ENCODE measurements at places on chromosomes 7 and 10. TPM values are rescaled to one million over a fixed set of nuclear protein-coding genes. Genes with fewer than 3 reads are reported as not detected.

DNA sequence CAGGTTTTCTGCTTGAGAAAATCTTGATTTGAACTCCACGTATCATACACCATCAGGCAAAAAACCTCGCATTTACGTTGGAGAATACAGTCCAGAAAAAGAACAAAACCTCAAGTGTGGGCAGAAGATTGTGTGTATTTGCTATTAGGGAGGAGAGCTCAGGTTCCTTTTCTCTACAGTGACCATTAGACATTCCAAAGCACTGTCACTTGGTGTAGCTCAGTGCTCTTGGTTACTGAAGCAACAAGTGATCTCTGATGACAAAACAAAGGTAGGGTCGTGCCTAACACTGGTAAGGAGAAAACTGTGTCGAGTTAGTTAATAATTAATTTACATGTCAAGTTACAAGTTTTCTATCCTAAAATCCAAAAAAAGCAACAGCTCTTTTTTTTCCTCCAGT, 72.6 kb downstream of the C1GALT1 start:
- peak overlapping the region; percentile 38 for H3K27ac ChIP-seq
- no peak overlapping the region for H3K4me3 ChIP-seq
- no peaks in the 10 kb centered on the region for H3K27me3 ChIP-seq
- peaks cover 11% of the 10 kb centered on the region for H3K4me1 ChIP-seq

DNA sequence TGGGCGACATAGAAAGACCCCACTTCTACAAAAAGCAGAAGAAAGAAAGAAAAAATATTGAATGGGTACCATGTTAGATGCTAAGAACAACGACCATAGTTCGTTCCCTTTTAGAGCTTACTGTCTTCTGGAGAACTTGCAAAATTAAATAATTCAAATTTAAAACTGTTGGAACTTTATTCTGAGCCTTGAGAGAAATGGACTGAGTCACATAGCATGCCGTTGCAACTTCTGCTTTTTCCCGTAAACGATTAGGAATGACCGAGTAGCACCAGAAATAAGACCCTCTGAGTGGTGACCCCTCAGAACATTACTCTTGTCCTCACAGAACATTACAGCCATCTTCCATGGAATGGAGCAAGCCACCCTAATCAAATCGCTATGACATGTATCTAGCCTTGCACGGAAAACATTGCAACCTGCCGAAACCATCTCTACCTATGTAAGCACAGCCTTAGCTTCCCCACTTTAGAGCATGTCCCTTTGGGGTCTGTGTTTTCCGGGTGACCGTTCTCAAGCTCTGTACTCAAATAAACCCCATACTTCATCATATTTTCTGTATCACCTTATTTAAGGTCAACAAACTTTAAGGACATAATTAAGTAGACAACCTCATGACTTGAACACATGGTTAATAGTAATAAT, 179.1 kb downstream of the PRKCQ start:
- H3K36me3 ChIP-seq, result no peaks in the 10 kb centered on the region
- no peak for DNase-seq
- peak overlapping the region; percentile 59 for H3K4me3 ChIP-seq
- no peak overlapping the region for H3K27ac ChIP-seq
- peaks cover 5% of the 10 kb centered on the region for H3K4me1 ChIP-seq

DNA sequence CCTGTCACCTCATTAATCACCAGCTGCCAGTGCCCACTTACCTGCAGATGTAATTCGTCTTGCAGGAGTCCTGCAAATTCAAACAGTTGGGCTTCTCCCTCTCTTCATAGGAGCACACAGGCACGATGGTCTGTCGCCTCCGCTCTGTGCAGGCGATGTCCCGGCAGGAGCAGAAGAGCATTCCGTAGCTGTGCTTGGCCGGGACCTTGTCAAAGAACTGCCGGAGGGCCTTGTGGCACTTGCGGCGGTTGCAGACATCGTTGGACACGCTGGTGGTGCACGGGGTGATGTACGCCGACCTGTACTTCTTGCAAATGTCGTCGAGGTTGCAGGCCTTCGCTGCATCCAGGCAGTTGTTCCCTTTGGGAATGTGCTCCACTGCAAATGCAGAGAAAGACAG, 147.8 kb downstream of the GFRA1 start:
- no peak overlapping the region for H3K4me3 ChIP-seq
- no peaks in the 10 kb centered on the region for H3K36me3 ChIP-seq
- H3K27me3 ChIP-seq, result peaks cover 12% of the 10 kb centered on the region
- H3K27ac ChIP-seq, result no peak overlapping the region
- DNase-seq, result no peak
- H3K4me1 ChIP-seq, result no peaks in the 10 kb centered on the region

- no peak overlapping the region for H3K4me3 ChIP-seq
- no peaks in the 10 kb centered on the region for H3K27me3 ChIP-seq
- no peak for DNase-seq
Measured at GRCh38 chr10:31942435-31942834, 13.8 kb upstream of the ARHGAP12 start.

GRCh38 chr7:64655811-64656210, 10.1 kb upstream of the ZNF107 start:
- H3K27ac ChIP-seq, result no peak overlapping the region
- H3K36me3 ChIP-seq, result no peaks in the 10 kb centered on the region
- no peak for DNase-seq
- no peaks in the 10 kb centered on the region for H3K4me1 ChIP-seq
- H3K4me3 ChIP-seq, result no peak overlapping the region
- H3K27me3 ChIP-seq, result no peaks in the 10 kb centered on the region

DNA sequence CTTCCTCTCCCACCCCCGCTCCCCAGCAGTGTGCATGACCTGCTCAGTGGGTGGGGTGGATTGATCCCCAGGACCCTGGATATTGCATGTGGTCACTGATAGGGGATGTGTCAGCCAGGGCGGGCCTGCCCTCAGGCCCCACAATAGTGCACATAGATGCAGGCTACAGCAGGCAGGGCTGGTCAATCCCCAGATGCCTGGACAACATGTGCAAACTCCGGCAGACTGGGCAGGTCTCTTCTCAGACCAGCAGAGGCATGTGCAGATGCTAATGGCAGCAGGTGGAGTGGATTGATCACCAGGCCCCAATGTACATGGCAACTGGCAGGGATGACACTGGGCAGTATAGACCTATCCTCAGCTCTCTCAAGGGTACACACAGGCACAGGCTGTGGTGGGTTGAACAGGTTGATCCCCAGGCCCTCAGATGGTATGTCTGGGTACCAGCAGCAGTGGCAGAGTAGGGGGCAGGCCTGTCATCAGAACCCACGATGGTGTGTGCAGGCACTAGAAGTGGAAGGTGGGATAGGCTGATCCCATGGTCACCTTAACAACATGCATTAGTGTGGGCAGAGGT, 98.6 kb downstream of the LANCL2 start:
- H3K4me1 ChIP-seq, result no peaks in the 10 kb centered on the region
- no peak for DNase-seq
- H3K36me3 ChIP-seq, result peaks cover 23% of the 10 kb centered on the region
- no peaks in the 10 kb centered on the region for H3K27me3 ChIP-seq
- no peak overlapping the region for H3K27ac ChIP-seq

- no peaks in the 10 kb centered on the region for H3K4me1 ChIP-seq
- H3K27ac ChIP-seq, result no peak overlapping the region
- H3K27me3 ChIP-seq, result no peaks in the 10 kb centered on the region
- H3K4me3 ChIP-seq, result no peak overlapping the region
- H3K36me3 ChIP-seq, result no peaks in the 10 kb centered on the region
- DNase-seq, result no peak
Measured at GRCh38 chr7:13797545-13797944, 191.9 kb downstream of the ETV1 start.

- no peaks in the 10 kb centered on the region for H3K27me3 ChIP-seq
- no peak overlapping the region for H3K4me3 ChIP-seq
- no peak for DNase-seq
- no peaks in the 10 kb centered on the region for H3K36me3 ChIP-seq
- no peak overlapping the region for H3K27ac ChIP-seq
Measured at GRCh38 chr10:53135213-53135896, 362.8 kb upstream of the MBL2 start.

GRCh38 chr7:3154317-3154716, 110.7 kb upstream of the CARD11 start:
- no peaks in the 10 kb centered on the region for H3K4me1 ChIP-seq
- H3K4me3 ChIP-seq, result no peak overlapping the region
- H3K36me3 ChIP-seq, result no peaks in the 10 kb centered on the region
- no peak for DNase-seq

DNA sequence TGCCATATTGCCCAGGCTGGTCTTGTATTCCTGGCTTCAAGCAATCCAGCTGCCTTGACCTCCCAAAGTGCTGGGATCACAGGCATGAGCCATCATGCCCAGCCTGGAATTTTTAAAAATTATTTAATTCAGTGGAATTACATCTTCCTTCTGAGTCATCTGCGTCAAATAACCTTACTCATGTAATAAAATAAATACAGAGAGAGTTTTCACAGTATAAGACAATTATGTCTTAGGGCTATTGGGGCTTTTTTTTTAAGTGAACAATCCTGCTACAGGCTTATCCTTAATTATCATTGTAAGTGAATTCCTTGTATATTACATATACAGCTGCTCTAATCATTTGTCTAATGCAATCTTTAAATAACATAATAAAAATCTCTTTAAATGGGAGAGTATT, 108.3 kb downstream of the MAPK8 start:
- DNase-seq, result no peak
- peaks cover 35% of the 10 kb centered on the region for H3K36me3 ChIP-seq
- H3K27me3 ChIP-seq, result no peaks in the 10 kb centered on the region
- H3K27ac ChIP-seq, result peak overlapping the region; percentile 21
- no peak overlapping the region for H3K4me3 ChIP-seq

DNA sequence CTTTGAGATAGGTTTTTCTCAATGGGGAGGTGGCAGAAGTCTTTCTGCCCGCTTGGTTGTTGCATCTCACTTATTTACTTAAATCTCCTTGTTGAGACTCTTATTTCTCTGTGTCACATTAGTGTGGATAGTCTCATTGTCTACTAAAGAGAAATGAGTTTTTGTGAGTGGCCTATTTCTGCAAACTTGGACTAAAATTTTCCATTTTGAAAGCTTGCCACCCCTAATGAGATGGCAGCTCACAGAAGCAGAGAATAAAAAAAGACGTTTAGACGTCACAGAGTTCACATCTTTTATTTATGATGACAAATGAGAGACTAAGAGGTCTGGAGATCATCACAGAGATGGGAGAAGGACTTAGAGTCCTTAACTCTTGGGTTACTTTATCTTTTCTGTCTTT, 262.7 kb upstream of the PHYHIPL start:
- no peak for DNase-seq
- H3K4me3 ChIP-seq, result no peak overlapping the region
- no peaks in the 10 kb centered on the region for H3K27me3 ChIP-seq

DNA sequence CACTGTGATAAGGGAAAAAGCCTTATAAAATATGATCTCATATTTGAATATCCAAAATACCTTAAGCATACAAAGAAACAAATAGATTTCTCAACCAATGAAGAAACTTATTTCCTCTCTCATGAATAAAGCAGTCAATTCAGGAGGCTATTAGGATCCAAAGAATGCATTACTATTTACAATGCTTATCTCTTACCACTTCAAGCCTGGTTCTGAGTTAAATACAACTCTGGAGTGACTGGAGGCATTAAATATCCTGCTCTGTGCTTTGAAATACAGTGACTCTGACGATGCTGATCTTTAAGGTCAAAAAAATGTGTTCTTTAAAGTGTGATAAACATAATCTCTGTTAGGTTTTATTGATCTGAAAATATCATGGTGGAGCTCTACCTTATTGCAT, 493.2 kb downstream of the ZWINT start:
- no peak overlapping the region for H3K4me3 ChIP-seq
- H3K4me1 ChIP-seq, result no peaks in the 10 kb centered on the region
- no peaks in the 10 kb centered on the region for H3K27me3 ChIP-seq

DNA sequence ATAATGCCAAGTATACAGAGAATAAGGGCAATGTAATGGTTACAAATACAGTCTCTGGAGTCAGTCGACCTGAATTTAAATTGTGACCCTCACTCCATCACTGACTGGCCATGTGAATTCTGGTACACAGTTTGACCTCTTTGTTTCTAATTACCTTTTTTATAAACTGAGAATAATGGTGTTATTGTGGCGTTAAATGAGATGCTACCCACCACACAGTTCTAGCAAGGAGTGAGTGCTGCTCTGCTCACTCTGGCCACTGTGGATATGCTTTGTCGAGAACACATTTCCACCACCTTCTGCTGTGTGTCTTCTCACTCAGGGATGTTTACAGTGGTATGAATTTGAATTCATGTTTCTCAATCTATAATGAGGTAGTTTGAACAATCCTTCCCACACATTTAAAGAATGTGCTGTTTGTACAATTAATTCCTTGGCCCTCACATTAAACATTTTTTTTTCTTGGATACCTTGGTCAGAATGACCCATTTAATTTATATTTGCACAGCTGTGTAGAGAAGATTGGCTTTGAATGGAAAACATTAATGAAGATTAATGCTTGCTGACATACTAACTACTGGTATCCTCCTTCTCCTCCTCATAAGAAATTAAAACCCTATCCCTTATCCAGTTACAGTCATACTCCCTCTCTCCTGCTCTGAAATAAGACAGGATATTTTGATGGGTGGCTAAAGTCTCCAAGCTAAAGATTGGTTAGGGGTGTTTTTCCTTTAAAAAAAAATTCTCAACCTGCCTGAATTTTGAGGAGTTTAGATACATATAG, 42.4 kb downstream of the PLCE1 start:
- H3K4me1 ChIP-seq, result no peaks in the 10 kb centered on the region
- H3K27ac ChIP-seq, result no peak overlapping the region
- H3K36me3 ChIP-seq, result peaks cover 6% of the 10 kb centered on the region
- H3K4me3 ChIP-seq, result no peak overlapping the region
- no peaks in the 10 kb centered on the region for H3K27me3 ChIP-seq

DNA sequence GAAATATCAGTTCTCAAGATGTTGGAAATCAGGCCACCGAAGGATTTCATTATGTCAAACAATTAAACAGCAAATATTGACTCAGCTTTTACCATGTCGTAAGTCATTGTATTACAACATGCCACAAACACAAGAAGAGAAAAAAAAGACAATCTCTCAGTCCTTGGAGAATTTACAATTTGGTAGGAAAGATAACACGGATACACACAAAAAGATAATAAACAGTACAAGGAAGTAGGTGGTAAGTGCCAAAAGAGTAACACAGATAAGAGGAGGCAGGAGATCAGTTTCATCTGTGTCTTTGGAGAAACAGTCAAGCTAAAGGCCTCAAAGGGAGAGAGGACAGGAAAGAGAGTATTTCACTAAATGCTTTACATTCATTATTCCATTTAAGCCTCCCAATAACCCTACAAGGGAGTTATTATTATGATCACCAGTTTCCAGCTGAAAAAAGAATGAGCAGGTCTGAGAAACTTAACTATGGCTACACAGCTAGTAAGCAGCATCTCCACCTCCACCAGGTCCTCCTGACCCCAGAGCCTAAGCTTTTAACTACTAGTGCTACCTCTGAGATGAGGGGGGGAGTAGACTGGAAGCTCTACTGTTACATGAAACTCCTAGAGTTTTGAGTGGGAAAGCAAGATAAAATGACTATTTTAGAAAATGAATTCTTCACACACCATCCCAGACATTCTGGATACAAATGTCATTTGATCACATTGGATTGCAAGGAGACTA, 13.9 kb upstream of the DNAJC1 start:
- no peak overlapping the region for H3K4me3 ChIP-seq
- DNase-seq, result no peak
- peaks cover 11% of the 10 kb centered on the region for H3K4me1 ChIP-seq
- H3K27me3 ChIP-seq, result no peaks in the 10 kb centered on the region
- H3K27ac ChIP-seq, result no peak overlapping the region

The POMZP3 gene
- total RNA-seq, result 7.8 TPM

The SCIN gene
- total RNA-seq, result not detected

The FEZF1 gene
- not detected for total RNA-seq

The CALML3 gene
- not detected for total RNA-seq

The SPAM1 gene
- not detected for total RNA-seq

Measured in left ventricle myocardium inferior (tissue), 1 donor.